ENCODE measurements at places on chromosomes 2 and 18.

- no peak for DNase-seq
Observed at GRCh38 chr18:911486-911885, 6.8 kb downstream of the ADCYAP1 start.

DNA sequence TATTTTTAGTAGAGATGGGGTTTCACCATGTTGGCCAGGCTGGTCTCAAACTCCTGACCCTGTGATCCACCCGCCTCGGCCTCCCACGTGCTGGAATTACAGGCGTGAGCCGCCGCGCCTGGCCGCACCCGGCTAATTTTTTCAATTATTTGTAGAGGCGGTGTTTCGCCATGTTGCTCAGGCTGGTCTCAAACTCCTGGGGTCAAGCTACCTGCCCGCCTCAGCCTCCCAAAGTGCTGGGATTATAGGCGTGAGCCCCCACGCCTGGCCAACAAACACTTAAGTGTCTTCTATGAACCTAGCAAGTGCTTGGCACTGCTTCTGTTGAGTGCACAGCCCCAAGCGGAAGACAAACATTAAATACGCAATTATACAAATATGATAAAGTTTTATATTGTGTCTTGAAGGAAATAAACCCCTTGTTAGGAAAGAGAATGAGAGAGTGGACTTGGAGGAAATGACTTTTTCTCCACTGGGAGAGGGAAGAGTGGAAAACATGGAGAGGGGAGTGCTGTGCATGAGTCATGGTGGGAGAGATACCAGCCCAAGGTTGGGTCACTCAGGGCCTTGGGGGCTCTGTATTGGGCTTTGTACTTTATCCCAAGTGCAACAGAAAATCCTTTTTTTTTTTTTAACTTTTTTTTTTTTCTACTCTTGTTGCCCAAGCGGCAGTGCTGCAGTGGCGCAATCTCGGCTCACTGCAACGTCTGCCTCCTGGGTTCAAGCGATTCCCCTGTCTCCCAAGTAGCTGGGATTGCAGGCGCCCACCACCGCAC lies 41.4 kb upstream of the ACTR2 start:
- no peak for DNase-seq

DNA sequence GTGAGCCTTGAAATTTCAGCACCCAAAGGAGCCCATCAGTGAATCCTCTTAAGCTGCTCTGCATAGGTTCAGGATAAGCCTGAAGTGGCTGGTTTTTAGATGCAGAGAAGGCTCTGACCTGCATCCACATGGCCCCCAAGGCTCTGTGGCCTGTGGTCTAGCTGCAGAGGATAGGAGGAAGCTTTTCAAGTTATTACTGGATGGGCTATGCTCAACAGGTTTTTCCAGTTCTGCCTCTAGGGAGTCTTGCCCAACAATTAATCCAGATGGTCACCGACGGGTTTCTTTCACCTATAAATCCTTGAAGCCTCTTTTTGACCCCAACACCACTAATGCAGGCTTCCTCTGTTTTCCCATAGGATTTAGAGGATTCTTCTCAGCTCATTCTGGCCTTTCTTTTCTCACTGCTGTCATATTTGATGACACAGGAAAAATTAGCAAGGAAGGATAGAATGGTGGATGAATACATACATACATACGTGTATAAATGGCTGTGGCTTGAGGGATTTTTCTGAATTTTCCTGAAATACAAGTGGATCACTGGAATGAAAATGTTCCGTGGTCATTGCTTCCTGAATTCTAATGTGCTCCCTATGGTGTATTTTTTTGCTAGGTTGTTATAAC lies 52.2 kb upstream of the BCL2L11 start:
- no peak for DNase-seq

- no peak for DNase-seq
Observed at GRCh38 chr18:13681701-13682100, 44.7 kb downstream of the FAM210A start.

DNA sequence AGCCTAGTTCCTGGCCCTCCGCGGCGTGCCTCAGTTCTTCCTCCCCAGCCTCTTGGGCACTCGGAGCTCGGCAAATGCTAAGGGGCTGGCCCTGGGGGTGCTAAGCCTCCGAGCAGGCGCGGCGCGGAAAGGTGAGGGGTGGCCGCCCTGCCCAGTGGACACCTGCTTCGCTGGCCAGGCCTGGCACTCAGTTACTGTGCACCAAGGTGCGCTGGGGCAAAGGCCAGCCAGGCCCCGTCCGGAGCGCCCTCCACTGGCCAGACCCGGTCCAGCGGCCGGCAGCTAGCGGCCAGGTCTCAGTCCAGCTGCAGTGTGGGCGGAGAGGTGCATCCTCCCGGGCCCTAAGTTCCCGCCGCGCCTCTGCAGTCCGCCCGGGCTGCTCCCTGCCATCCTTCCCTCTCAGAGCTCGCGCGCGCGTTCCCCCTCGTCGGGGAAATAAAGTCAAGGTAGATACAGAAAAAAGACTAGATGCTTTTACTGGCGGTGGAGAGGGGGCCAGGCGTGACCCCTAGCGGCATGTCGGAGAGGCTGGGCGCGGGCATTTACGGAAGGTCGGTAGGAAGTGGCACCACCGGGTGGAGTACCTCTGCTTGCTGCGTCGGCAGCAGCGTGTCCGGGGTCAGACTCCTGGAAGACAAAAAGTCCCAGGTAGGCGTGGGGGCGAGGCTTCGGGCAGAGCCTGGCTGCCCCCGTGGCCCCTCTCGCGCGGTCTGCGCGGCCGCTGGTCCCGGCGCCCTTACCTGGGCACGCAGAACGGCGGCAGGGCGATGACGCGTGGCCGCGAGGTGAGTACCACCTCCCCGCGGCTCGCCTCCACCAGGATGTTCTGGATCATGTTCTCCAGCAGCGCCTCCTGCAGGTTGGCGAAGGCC lies 9.4 kb upstream of the CRYBA2 start:
- no peak for DNase-seq

GRCh38 chr18:62371436-62371835 lies 46.3 kb downstream of the TNFRSF11A start:
- DNase-seq: no peak

DNA sequence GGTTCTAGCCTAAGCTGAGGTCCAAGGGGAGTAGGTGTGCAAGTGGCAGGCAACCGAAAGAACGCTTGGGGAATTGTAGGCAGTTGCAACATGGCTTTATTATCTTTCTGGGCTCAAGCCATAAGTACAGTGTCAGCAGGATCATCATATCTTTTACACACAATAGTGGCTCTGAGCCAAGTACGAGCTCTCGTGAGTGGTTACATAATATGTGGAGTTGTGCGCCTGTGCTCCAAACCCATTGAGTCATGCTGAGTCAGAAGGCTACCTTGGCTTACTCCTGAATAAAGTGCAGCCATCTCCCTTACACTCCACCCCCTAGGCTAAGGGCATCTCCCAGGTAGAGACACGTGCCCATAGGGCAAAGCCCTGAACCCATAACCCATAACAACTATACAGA lies 233.9 kb downstream of the SATB2 start:
- DNase-seq: no peak

- no peak for DNase-seq
Observed at GRCh38 chr2:133411857-133412256, 156.4 kb downstream of the NCKAP5 start.

DNA sequence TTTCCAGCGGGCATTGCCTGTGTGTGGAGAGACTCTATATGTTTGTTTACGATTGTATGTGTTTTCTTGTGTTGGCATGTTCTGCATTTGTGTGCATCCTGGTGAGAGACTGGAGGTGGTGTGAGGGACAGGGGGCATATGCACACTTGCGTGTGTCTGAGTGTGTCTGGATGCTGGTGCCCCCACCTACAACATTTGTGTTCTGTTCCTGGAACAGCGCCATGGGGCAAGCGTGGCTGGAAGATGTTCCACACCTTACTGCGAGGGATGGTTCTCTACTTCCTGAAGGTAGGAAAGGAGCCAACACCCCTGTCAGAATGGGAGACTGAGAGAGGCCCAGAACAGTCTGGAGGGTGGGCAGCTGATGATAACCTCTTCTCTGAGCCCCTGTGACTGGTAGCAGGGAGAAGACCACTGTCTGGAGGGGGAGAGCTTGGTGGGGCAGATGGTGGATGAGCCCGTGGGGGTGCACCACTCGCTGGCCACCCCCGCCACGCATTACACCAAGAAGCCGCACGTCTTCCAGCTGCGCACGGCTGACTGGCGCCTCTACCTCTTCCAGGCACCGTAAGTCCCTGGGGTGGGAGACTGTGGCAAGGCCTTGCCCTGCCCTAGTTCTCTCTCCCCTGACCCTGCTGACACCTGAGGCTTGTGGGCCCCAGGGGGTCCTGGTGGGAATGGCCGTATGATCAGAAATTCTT lies 23.7 kb downstream of the PSD4 start:
- no peak for DNase-seq

- no peak for DNase-seq
Observed at GRCh38 chr2:10234013-10234306, 68.7 kb upstream of the HPCAL1 start.

DNA sequence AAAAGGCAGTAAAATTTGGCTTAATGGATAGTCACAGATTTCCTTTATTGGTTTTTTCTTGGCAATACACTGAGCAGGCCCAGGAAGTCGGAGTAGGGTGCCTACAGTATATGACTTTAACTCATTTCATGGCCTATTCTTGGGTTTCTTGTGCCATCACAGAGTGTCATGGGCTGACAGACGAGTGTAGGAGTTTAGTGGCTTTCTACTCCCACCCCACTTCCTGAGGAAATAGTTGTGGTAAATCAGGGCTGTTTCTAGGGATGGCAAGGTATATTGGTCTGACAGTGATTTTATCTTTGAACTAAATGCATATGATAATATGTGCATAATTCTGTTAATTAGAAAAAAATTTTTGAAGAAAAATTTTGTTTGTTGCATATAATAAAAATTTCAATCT lies 100.1 kb downstream of the PLCL1 start:
- no peak for DNase-seq

DNA sequence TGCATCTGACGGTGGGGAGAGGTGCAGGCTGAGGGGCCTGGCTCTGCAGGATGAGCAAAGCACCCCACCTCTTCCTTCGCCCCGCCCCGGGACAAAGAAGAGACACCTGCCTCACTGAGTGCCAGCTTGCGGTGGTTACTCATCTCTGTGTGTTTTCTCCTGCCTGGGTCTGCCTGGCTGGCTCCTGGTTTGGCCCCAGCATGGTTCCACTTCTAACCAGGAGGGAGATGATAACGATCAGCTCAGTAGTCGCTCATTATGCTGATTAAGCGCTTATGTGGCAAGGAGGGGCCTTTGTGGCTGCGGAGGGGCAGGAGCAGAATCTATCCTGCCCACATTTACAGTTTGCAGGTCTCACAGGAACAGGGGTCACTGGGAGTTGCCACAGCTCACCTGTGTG lies 68.7 kb upstream of the EDAR start:
- no peak for DNase-seq

- no peak for DNase-seq
Observed at GRCh38 chr2:154261473-154262027, 389.8 kb downstream of the GALNT13 start.

DNA sequence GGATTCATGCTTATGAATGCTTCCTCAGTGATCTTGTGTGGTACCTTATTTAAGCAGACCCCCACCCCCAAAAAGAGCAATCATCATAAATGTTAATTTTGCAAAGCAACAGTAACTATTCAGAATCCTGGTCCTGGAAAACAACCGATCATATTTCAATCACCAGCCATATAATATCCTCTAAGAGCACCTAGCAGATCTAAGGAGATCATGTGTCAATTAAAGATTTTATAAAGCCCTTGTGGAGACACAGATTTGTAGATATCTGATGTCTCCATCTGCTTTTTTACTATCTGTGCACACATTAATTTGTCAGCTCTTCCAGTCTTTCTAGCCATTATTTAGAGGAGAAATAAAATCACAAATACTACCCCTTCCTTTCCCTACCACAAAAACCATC lies 423.7 kb downstream of the TGIF1 start:
- no peak for DNase-seq

- no peak for DNase-seq
Observed at GRCh38 chr2:103335403-103335802, 573.6 kb downstream of the TMEM182 start.

- no peak for DNase-seq
Observed at GRCh38 chr2:195533771-195534642, 123.0 kb upstream of the SLC39A10 start.

DNA sequence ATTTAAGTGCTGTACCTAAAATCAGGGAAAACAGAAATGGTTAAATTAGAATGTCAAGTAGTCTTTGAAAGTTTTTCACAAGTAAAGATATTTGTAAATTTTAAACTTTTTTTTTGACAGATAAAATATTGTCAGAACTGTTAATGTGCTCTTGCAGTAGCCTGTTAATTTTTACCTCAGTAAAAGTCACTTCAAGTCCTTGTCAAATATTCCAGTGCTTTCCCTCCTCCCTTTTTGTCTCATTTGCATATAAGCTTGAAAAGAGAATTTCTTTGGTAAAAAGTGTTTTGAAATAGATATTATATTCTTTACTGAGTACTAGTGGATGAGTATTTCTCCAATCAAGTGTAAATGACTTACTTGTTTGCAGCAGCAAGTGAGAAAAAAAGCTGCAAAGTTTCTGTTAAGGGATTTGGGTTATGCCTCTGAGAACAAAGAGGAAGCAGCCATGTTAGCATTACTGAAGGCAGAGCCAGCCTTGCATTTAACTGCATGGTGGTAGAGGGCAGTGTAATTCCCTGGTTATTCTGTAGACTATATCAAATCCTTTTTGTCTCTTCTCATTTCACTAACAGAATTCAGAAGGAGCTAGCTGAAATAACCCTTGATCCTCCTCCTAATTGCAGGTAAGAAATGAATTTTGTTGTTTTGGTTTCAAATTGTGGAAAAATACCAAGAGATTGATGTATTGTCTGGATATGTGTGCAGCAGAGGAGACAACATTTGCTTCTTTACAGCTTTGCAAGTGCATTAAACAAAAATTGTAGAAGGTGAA lies 3.2 kb downstream of the UBE2E3 start:
- no peak for DNase-seq

DNA sequence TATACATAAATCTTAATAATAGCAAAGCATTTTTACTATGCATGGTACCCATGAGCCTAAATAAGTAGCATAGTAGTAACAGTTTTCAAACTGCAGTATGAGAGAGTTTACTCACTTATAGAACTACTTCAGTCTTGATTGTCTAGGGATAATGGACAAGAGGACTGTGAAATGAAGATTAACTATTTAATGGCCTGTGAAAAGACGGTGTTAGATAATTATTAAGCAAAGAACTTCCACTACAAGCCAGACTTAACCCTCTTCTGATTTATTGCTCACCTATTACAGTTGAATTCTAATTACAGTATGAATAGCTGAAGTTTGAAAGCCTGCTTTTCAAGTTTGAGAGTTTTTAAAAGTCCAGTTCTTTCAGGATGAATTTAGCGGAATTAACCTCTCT lies 18.9 kb downstream of the PIK3C3 start:
- DNase-seq: no peak

DNA sequence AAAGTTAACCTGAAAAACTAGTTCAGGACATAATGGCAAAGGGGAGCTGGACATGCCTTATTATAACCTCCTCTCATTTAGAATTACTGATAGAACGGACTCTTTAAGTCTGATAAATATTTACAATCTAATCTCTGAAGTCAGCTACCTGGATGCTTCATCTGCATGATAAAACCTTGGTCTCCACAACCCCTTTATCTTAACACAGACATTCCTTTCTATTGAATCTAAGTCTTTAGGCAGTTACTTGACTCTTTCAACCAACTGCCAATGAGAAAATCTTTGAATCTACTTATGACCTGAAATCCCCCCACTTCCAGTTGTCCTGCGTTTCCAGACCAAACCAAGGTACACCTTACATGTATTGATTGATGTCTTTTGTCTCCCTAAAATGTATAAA lies 191.2 kb upstream of the LRRTM4 start:
- DNase-seq: no peak

- DNase-seq: no peak
Observed at GRCh38 chr2:80061881-80062280, 242.7 kb downstream of the LRRTM1 start.

- DNase-seq: no peak
Observed at GRCh38 chr2:149773006-149773405, 185.4 kb upstream of the MMADHC start.

GRCh38 chr2:1011006-1011405 lies 60.4 kb downstream of the SNTG2 start:
- no peak for DNase-seq

All from cortex of kidney (tissue), 1 donor.